ENCODE measurements at places on chromosomes 16 and 17.

- no peak for DNase-seq
These were observed 3.9 kb upstream of the MARVELD3 start for GRCh38 chr16:71622088-71622487.

DNA sequence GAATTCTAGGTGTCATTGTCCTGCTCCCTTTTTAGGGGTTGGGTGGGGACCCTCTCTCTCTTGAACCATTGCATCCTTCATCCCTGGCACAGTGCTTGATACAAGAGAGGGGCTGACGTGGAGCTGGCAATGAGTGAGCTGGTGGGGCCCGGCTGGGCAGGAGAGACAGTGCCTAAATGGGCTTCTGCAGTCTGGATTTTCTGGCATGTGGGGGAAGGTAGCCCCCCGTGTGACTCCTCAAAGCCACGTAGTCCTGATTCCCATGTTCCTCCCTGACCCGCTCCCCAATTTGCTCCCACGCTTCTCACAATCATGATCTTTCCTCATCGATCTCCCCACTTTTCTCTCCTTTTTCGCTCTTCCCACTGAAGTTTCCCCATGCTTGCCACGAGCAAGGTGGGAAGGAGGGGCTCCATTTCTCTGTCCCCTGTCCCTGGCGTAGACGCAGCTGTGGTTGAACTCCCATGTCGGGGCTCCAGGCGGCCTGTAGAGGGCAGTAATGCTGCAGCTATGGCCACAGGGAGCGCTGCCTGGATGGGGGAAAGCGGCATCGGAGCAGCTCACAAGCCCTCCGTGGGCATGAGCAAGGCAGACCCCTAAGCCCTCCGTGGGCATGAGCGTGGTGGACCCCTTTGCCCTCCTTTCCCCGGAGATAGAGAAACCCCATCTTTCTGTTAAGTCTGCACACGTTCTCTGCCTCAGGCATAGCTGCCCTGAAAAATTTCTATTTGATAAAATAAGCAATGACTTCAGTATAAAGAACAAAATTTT, 47.5 kb downstream of the HAPSTR1 start:
- peak; percentile 49 for DNase-seq

- peak; percentile 31 for DNase-seq
These were observed 34.8 kb upstream of the CPHXL start for GRCh38 chr16:75761108-75761507.

- no peak for DNase-seq
These were observed 10.4 kb upstream of the SLC47A2 start for GRCh38 chr17:19726631-19727376.

GRCh38 chr16:20938426-20938825, 37.9 kb downstream of the LYRM1 start:
- DNase-seq = no peak

GRCh38 chr17:6528557-6528956, 27.8 kb downstream of the PITPNM3 start:
- no peak for DNase-seq

- DNase-seq = no peak
These were observed at the start of gene FOXF1 for GRCh38 chr16:86510465-86511261. FOXF1 (plus strand) TSS chr16:86510527; CDS start chr16:86510570, 43 bp downstream.

GRCh38 chr17:50534222-50534978, 1.9 kb downstream of the EPN3 start:
- DNase-seq = no peak

- DNase-seq = no peak
These were observed 393.6 kb downstream of the SOX9 start for GRCh38 chr17:72514321-72514861.

DNA sequence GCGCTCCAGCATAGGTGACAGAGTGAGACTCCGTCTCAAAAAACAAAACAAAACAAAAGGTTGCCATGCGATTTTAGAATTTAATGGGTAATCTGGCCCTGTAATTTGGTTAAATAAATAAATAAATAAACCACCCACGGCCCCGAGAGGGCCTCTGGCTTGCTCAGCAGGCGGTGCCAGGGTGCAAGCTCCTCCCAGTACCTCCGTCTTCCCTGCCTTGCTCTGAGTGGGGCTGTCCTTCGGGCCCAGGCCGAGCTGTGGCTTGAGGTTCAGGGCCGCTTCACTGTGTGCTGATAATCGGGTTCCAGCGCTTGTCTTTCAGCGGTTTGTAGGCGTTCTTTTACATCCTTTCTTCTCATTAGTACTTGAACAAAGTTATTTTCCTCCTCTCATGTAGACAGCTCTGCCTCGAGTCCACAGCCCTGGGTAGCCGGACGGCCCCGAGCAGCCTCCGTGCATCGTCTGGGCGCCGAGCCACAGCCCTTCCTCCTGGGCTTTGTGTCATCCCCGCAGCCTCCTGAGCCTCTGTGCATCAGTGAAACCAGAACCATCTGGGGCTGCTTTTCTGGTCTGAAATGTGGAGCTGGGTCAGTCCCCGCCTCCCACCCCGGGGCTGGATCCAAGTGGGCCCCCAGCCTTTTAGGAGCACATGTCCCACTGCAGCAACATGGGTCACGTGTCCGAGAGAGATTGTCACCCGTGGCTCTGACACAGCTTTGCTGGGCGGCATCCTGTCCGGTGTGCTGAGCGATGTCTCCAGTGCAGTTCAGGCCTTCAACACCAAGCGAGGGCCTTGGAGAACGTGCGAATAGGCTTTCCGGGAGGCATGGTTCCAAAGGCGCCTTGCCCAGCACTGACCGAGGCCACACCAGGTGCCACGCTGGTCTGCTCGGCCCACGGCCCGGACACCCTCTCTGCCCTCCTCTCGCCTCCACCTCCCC, 157.4 kb upstream of the CHMP6 start:
- no peak for DNase-seq

DNA sequence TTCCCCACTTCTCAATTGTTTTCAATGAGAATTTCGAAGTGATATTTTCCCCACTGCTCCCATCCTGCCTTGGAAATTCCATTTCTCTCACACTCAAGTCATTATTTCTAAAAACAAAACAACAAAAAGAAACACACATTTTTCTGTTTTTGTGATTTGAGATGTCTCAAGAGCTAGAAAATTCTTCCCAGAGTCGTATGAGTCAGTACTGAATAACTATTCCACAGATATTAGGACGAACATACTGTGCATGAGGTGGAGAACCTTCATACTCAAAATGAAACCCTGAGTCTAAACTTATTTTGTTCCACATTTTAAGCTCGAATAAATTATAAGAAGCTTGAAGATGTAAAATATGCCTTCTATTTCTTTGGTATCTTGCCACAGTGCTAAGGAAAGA, 204.6 kb downstream of the SLC39A11 start:
- no peak for DNase-seq

DNA sequence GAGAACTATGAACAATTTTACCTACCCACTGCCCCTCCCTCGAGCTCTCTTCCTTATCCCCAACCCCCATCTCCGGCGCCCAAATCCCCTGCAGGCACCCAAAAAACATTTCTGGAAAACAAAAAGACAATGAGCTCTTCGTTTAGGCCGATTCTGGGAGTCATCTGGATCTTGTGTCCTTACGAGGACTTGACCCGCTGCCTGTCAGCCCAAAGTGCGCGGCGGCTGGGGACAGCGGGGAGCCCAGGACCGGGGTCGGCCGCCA, 524 bp downstream of the STRADA start:
- DNase-seq = no peak

Data from memory B cell (primary cell).